ENCODE measurements at places on chromosomes 11 and 22.
A peak's percentile ranks its signal among the peaks of the same experiment; 100 is the strongest.

- DNase-seq: no peak
These were observed at the start of the genes C11orf21 and TSPAN32 for GRCh38 chr11:2301631-2302305. Gene C11orf21, minus strand, starts transcription at chr11:2301918. Its CDS starts 110 bp downstream, at chr11:2301808. Gene TSPAN32, plus strand, starts transcription at chr11:2302013. Its CDS starts 137 bp downstream, at chr11:2302150.

DNA sequence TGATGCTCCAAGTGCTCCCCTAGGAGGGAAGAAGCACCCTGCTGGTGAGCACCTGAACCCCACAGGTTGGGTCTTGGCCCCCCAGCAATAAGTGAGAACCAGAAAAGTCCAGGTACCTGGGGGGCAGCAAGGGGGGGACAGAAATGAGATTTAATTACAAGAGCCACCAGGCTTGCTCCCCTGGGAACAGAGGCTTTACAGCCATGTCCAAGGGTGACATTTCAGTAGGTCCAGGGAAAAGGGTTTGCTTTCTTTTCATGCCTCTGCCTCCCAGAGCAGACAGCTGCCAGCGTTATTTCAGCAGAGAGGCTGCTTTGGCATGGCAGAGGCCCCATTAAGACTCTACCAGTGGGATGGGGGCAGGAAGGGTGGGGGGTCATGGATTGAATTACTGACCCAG lies 437.7 kb downstream of the BUD13 start:
- no peak for DNase-seq

- DNase-seq: no peak
These were observed 34.2 kb upstream of the ADSL start for GRCh38 chr22:40312050-40312449.

DNA sequence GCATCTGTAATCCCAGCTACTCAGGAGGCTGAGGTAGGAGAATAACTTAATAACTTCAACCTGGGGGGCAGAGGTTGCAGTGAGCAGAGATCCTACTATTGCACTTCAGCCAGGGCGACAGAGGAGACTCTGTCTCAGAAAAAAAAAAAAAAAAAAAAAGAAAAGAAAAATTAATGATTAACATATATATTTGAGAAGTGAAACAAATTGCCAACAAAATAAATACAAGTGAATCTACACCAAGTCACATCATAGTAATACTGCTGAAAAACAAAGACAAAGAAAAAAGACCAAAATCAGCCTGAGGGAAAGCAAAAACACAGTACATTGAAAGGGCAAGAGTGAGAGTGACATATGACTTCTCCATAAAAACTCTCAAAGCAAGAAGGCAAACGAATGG lies 123.7 kb downstream of the CASP12 start:
- DNase-seq: no peak

DNA sequence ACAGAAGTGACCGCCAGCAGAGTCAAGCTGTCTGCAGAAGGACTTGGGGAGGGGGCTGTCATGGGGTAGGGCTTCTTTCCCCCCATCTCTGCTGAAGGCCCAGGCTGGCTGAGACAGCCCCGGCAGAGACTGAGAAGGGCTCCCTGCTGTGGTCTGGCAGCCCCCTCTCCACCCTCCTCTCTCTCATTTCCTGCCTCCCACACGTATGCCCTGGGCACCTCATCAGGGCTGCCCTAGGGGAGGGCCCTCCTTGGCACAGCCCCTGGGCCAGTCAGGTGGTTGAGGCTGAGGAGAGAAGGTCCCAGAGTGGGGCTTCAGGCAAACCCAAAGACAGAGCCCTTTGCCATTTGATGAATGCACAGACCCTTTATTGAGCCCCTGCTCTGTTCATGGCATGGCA lies 3.6 kb downstream of the RASD2 start:
- DNase-seq: no peak

DNA sequence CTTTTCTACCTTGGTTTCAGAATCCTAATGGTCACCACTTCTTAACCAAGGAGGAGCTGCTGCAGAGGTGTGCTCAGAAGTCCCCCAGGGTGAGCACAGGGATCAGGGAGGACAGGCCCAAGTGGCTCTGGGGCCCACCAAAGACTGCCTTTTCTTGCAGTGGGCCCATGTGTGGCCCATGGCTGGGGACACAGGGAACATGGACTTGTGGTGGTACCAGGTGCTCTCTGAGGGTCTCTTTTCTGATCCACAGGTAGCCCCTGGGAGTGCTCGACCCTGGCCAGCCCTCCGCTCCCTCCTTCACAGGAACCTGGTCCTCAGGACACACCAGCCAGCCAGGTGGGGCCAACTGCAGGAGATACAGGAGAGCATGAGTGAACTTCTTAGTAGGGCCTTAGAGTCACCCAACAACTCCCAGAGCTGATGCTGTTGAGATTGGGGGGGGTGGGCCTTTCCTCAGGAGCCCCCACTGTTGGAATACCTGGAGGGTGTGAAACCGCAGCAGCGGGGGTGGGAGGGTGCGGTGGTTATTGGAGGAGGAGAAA lies 2.0 kb downstream of the MUS81 start:
- no peak for DNase-seq

- no peak for DNase-seq
These were observed 6.2 kb downstream of the KCNC1 start for GRCh38 chr11:17740649-17741235.

- peak; percentile 23 for DNase-seq
These were observed 19.3 kb downstream of the MTFP1 start for GRCh38 chr22:30444632-30445437.

- no peak for DNase-seq
These were observed 44.9 kb upstream of the WNT11 start for GRCh38 chr11:76251226-76251575.

DNA sequence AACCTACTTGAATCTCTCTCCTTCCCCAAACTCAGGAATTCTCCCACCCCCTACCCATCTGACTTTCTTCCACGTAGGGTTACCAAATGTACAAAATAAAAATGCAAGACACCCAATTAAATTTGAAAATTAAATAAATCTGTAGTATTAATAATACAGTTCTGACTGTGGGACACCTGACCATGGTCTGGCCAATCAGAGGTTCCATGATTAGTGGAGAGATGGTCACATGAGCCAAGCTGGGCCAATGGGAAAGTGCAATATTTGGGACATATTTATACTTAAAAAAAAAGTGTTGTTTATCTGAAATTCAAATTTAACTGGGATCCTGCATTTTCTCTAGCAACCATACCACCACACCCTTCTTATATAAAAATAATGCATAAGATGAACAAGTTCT lies 29.8 kb upstream of the ASPHD2 start:
- DNase-seq: no peak

DNA sequence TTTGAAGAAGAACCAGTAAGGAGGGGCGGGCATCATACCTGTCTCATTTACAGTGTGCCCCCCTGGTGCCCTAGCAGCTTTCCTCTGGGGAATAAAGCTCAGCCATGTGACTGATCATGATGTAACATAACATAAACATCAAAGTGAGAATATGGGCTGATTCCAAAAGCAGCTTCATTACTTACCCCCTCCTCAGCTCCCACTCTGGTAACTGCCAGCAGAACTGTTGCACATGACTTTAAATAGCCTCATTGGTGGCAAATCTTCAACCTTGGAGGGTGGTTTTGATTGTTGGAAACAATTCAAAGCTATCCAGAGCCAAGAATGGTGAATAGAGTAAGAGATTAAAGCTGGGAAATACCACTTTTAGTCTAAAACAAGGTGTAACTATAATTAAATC lies 384.6 kb downstream of the BUD13 start:
- DNase-seq: no peak

GRCh38 chr11:12128301-12128751 lies 17.9 kb downstream of the MICAL2 start:
- DNase-seq: no peak

DNA sequence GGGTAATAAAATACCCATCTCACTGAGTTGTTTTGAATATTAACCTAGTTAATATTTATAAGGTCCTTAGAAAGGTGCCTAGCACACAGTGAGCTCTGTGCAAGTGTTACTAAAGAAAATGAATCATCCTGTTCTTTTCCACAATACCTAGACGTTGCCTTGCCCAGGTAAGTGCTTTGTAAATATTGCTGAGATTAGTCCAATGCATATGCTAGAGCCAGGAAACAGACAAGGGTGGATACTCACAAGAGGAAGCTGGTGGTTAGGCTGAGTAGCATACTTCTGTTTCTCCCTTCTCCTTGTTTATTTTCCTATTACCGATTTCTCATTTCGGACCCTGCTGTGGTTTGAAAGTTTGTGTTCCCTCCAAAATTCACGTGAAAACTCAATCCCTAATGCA lies 58.1 kb upstream of the BARX2 start:
- no peak for DNase-seq

- DNase-seq: no peak
These were observed 222.8 kb downstream of the DDX10 start for GRCh38 chr11:108887436-108888238.

DNA sequence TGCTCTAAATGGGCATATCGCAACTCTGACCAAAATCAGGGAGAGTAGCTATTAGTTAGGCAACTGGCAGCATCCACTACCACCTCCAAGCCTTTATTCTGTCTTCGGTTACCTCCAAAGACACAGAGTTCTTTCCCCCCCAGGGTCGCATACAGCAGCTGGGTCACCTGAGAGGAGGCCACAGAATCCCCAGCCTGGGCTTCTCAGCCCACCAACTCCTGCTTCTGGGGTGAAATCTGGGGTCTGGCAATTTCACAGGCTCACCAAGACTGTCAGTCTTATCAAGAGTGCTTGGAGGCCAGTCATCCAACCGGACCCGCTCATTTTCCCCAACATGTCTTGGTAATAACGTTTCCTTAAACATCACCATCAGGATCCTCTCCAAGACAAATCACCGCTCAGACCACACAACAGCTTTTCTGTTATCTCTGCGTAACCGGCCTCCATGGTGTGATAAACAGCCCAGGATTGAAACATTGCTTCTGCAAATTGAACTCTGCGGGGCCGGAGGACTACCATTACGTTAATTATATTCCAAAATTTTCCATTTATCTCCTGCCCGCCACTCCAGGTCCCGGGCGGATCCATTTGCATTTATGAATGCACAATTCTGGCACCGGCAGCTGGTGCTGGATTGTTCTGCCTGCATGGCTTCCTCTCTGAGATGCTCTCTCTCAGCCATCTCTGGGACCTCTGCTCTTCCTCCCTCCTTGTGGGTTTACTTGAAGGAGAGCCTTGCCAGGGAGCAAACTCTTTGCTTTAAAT lies 35.6 kb downstream of the RTL6 start:
- no peak for DNase-seq

DNA sequence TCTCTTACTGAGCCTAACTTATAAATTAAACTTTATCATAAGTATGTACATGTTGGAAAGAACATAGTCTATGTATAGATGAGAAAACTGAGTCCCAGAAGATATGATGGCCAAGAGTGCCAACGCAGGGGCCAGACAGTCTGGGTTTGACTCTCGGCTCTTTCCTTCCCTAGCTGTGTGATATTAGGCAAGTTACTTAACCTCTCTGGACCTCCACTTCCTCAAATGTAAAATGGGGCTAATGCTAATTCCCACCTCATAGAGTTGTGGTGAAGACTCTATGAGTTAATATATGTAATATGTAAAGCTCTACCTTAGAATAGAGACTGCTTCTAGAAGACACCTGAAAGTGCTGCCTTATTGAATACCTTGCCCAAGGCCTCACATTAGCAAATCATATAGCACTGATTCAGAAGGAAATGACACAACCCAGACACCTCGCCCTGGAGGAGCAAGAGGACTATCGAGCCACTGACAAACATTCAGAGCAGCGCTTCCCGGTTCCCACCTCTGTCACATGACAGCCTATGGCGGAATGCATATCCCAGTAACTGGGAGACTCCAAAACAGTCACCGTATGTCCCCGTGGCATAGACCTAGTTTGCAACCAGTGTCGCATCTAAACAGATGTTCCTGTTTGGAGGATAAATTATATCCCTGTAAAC lies 11.3 kb upstream of the CCDC86 start:
- DNase-seq: no peak

- no peak for DNase-seq
These were observed 6.7 kb downstream of the GLYATL2 start for GRCh38 chr11:58837707-58838388.

GRCh38 chr22:36337365-36338130 lies 50.2 kb downstream of the MYH9 start:
- no peak for DNase-seq

DNA sequence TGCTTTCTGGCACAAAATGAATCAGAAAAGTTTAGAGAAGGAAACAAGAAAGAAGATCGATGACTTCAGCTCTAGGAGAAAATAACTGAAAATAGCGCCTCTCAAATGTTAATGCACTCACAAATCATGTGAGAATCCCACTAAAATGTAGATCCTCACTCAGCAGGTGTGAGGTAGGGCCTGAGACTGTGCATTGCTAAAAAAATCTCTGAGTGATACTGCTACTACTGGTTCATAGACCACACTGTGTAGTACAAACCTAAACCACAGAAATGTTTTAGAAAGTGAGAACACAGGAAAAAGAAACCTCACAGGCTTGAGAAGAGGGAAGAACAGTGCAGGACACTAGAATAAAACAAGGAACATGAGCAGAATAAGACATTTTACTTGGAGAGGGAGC lies 2.0 kb downstream of the OR8D4 start:
- DNase-seq: no peak

DNA sequence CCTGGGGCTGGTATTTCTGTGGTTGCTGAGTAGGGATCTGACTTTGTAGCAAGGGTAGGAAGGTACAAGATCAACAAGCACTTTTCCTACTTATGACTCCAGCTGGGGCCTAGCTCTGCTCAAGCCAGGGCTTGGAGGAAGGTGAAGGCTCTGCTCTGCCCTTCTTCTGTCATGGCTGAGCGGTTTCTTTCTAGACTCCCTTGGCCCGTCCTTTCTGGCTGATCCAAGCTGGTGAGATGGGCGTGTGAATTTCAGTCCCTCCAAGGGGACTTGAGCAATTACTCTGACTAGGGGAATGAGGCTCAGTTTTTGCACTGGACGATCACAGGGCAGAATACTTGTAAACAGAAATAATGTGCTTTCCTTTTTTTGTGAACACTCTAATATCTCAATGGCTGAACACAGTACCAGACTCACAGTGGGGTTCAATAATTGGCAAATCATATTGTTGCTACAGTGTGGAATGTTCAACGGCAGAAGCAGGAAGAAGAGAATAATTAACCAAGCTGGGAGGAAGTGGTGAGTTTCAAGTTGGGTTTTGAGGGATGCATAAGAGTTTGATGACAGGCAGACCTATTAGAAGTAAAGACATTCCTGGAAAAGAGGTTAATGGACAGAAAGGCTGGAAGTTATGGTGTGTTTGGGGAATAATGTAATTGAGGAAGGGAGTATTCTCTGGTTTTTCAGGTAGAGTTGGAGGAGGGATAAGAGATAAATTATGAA lies 507.6 kb downstream of the MIAT start:
- DNase-seq: no peak

- no peak for DNase-seq
These were observed 354.5 kb upstream of the ANO5 start for GRCh38 chr11:21838427-21838826.

- DNase-seq: no peak
These were observed 6.6 kb upstream of the APOL2 start for GRCh38 chr22:36245805-36246356.
